ENCODE measurements at places on chromosomes 2 and 18. TPM values are rescaled to one million over a fixed set of nuclear protein-coding genes. Genes with fewer than 3 reads are reported as not detected.
A peak's percentile ranks its signal among the peaks of the same experiment; 100 is the strongest.

DNA sequence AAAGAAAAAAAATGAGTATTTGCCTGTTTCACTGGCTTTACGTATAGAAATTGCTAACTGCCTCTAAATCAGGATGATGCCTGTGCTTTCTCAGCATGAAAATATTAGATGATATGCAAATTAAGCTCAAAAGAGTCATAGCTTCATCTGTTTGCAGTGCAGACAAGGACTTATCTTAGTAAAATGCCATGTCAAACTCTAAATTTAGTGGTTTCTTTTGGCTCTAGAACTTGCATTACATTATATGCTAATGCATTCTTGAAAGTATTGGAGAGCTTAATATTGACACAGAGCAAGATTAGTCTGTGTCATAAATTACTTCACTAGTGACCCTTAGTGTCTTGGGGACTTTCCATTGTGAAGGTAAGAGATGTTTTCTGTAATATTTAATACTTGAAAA, 1109.1 kb upstream of the NRXN1 start:
- no peak for DNase-seq

DNA sequence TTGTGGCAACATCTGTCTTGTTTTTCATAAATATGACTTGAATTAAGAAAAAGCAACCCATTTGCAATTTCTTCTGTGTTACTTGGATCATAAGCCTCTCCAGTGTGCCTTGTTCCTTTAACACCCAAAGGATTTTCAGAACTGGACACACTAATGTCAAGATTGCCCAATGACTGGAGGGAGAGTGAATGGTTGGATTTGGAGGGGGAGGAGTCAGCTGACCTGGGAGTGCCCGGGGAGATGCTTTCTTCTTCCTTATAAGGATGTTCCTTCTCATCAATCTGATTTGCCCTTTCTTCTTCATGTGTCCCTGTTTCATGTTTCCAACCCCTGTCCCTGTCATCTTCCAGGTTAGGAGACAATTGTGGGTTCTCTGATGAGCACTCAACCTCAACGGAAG, 48.8 kb downstream of the ALPK2 start:
- no peak for DNase-seq

- DNase-seq, result no peak
Observed at GRCh38 chr2:45120546-45120945, 111.3 kb upstream of the SIX2 start.

C2orf66 gene
- total RNA-seq, result not detected

EHBP1 gene
- total RNA-seq, result 127 TPM

ZNF804A gene
- 13.9 TPM for total RNA-seq

MYCN gene
- total RNA-seq, result 70.5 TPM

R3HDM1 gene
- 93.8 TPM for total RNA-seq

CD8B2 gene
- under 0.01 TPM for total RNA-seq

GRCh38 chr2:198134293-198134955, 330.0 kb downstream of the PLCL1 start:
- DNase-seq, result no peak

- DNase-seq, result no peak
Observed at GRCh38 chr2:144449028-144449406, 70.9 kb downstream of the ZEB2 start.

DNA sequence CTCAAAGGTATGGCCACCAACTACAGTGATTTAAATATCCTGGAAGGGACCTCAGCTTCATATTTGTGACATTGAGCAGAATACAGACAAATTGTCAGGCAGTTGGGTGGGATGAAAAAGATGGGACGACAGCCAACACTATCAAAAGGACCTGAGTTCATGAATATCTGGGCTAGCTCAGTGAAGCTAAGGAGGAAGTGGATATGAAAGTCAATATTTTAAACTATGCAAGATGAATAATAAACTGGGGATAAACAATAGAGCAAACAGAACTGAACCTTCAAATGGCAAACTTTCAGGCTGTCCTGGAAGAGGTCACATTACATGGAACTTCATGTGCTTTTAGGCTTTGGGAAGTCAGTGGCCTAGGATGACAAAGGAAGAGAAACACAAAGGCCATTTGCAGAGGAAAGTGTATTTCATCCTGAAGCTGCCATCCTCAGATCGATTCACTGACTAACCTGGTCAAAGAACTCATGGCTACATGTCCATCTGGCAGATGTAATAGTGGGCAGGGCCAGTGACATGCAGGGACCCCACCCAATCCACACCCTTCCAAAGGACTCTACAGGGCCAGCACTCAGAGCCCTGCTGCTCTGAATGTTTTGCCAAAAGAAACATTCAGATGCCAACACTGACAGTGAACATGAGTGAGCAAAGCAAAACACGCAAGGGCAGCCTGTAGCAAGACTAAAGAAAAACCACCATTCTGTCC, 175.7 kb downstream of the ETAA1 start:
- DNase-seq, result no peak

GRCh38 chr2:66447677-66448076, 12.8 kb downstream of the MEIS1 start:
- no peak for DNase-seq

GRCh38 chr2:2044269-2045057, 286.6 kb downstream of the MYT1L start:
- no peak for DNase-seq

- no peak for DNase-seq
Observed at GRCh38 chr2:234355021-234355720, 141.7 kb downstream of the ARL4C start.

DNA sequence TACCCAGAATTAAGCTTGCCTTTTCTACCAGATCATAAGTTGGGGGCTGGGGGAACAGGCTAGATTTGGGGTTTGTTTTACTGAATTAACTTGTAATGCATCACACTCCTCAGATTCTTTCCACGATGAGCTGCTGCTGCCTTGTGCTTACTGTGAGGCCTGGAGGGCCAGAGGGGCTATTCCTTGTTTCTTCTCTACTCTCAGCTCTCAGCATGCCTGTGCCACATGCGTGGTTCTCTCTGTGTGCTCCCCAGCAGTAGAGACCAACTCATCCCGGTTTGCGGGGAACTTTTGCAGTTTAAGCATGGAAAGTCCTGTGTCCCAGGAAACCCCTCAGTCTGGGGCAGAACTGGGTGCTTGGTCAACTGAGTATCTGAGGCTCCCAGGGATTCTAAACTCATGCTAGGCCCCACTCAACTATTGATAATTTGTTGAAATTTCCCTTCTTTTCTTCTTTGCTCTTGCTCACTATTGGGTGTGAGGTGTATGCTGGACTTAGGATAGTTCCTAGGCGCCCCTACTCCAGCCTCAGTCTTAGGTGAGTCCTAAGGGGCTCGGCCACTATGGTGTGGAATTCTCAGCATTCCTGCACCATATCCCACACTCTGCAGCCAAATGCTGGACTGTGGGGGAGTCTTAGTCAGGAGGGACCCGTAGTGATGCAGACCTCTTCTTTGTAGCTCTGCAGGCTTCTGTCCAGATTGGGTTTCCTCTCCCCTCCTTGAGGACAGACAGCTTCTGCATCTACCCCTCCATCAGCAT, 63.1 kb downstream of the SRD5A2 start:
- DNase-seq, result no peak

RUFY4 gene
- not detected for total RNA-seq

- DNase-seq, result no peak
Observed at GRCh38 chr2:74584088-74584645, 29.6 kb downstream of the DOK1 start.

DSC2 gene
- total RNA-seq, result 5.3 TPM

GATA6 gene
- under 0.01 TPM for total RNA-seq

DNA sequence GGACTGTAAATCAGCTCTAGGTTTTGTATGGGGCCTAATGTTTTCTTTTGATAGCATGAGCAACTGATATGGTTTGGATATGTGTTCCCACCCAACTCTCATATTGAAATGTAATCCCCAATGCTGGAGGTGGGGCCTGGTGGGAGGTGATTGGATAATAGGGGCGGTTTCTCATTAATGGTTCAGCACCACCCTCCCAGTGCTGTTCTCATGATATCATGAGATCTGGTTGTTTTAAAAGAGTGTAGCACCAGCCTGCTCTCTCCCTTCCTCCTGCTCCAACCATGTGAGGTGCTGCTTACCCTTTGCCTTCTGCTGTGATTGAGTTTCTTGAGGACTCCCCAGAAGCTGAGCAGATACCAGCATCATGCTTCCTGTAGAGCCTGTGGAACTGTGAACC, 140.2 kb upstream of the SKOR2 start:
- DNase-seq, result no peak

DNA sequence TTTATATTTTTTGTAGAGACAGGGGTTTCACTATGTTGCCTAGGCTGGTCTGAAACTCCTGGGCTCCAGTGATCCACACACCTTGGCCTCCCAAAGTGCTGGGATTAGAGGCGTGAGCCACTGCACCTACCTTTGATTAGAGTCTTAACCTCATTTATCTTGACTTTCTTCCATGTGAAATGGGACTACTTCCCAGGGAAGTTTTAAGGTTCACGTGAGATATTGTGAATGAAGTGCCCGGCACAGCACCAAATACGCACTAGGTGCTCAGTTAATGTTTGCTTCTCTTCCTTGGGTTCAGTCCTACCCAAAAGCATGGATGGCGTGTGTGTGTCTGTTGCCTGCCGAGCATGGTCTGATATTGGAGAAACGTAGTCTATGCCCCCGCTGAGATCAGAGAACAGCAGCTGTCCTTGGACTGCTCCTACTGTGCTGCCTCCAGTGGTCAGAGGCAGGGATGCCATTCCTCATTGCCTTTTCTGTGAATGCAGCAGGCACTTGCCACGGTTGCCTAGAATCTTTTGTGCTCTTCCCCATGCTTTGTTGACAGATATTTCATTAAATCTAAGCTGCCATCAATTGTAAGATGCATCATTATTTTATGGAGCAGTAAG, 12.3 kb upstream of the TFCP2L1 start:
- no peak for DNase-seq

IL1RN gene
- not detected for total RNA-seq

- DNase-seq, result no peak
Observed at GRCh38 chr2:177636672-177637071, 244.1 kb downstream of the AGPS start.

- no peak for DNase-seq
Observed at GRCh38 chr2:238989484-238989883, 141.6 kb downstream of the TWIST2 start.

GRCh38 chr2:236629961-236630872, 60.6 kb downstream of the ACKR3 start:
- DNase-seq, result no peak

DNA sequence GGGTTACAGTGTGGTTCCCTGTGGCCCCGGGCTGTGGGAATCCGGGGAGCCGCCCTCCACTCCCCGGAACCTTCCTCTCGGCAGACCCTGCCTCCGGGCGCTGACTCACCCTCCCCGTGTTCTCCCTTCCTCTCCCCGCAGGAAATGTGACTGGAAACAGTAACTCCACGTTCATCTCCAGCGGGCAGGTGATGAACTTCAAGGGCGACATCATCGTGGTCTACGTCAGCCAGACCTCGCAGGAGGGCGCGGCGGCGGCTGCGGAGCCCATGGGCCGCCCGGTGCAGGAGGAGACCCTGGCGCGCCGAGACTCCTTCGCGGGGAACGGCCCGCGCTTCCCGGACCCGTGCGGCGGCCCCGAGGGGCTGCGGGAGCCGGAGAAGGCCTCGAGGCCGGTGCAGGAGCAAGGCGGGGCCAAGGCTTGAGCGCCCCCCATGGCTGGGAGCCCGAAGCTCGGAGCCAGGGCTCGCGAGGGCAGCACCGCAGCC, 59.5 kb downstream of the TNFRSF11A start:
- no peak for DNase-seq

DNA sequence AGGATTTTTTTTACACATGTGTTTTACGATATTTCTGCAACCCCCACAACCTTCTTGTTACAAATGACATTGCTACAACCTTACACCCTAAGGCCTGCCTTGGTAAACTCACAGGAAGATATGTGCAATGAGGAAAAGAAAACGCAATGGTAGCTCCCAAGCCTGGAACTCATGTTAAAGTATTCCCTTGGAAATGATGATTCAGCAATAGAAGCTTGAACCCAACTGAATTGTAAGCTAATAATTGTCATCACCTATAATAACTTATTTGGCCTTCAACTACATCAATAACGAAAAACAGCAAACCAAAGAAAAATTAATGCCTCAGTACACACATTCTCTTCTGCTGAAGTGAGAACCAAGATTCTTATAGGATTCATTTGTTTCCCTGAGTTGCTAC, 491.0 kb downstream of the LRP1B start:
- no peak for DNase-seq

GRCh38 chr18:3771121-3771971, 321.4 kb downstream of the TGIF1 start:
- DNase-seq, result peak; percentile 82

DNA sequence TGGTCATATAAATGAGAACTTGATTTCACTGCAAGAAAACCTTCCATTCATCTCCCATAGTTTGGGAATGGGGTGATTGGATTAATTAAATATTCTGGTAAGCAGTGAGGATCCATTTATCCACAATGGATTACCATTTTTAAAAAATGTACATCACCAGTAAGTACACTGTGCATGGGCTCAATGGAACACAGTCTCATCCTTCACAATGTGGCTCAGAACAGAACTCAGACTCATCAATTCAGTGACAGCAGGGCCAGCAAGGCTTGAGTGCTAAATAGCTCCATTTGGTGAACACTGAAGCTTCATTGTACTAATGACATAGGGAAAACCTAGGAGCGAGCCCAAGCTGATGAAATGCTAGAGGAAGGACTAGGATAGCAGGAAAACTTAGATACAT, 223.8 kb downstream of the CMPK2 start:
- DNase-seq, result no peak

CTAGE1 gene
- total RNA-seq, result not detected

DNA sequence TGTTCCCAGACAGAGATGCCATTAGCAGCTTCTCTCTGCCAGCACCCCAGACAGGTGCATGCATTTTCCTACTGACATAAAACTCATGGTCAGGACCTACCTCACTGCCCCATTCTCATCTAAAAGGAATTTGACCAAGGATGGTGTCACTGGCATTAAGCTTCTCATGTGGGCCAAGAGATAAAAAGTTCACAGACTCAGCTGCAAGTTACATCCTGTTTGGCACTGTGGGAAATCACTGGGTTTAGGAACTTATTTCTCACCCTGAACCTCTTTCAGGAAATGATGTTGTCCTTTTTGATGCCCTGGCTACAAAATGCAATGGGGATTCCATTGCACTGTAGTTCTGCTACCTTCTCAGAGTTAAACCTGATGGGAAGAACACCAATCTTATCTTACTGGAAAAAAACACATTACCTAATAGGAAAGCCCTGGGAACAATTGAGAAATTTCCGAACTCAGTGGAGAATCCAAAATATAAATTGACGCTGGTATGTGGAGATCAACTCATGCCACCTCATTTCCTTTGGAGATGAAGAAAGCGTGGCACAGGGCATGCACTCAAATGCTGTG, 252.1 kb upstream of the COPS8 start:
- no peak for DNase-seq
